ENCODE measurements at places on chromosomes 6 and 20.

GRCh38 chr20:48722737-48723191, 105.0 kb downstream of the PREX1 start:
- peaks cover 70% of the 10 kb centered on the region for H3K4me1 ChIP-seq
- peak; percentile 46 for DNase-seq
- peak overlapping the region; percentile 97 for H3K27ac ChIP-seq
- H3K27me3 ChIP-seq, result no peaks in the 10 kb centered on the region
- no peak overlapping the region for H3K4me3 ChIP-seq

DNA sequence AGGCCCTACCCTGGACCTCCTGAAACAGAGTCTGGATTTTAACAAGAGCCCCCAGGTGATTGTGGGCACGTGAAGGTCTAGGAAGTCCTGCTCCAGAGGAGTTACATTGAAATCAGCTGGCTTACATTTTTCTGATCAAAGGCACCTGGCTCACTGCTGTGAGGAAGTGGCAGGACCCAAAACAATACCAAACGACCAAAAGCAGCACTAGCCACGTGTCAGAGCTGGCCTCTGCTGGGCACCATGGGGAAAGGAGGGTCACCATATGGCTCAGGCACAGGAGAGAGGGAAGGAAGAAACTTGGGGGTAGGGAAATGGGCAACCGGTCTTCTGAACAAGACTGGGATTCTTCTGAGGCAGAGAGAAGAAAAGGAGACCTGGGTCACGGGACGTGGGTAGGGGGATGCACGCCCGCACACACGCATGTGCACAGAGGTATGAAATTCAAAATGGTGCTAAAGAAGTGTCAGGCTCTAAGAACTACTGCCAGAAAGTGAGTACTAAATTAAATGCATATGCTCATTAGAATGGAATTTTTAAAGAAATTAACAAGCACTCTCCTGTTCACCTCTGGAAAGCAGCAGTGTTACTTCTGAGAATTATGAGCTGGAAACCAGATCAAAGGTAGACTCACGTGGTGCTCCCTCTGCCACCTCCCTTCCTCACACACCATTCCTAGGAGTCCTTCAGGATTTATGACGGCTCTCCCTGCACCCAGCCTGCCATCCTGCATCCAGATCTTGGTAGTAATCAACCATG, 113.6 kb downstream of the TRERF1 start:
- no peaks in the 10 kb centered on the region for H3K27me3 ChIP-seq
- peaks cover 48% of the 10 kb centered on the region for H3K4me1 ChIP-seq
- peak overlapping the region; percentile 30 for H3K4me3 ChIP-seq
- DNase-seq, result no peak

DNA sequence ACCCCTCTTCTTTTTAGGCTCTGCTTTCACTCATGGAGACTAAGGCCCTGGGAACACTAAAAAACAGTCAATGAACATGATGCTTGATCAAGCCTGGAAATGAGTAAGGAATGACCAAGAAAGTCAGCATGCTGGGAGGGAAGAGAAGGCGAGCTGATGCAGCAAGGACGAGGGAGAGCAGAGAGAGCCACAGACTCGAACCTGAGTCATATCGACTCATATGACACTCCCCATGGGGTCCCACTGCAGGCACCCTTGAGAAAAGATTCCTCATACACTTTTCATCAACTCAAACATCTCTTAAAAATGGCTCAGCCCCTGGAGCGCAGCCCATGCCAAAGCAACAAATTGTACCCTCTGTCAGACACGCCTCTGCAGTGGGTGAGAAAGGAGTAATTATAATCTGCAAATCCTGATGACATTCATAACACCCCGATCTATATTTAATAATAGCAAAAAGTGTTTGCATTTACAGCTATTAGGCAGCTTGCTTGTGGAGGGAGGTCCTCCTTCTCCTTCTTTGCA, 127.2 kb downstream of the F13A1 start:
- no peak for DNase-seq
- H3K4me1 ChIP-seq, result no peaks in the 10 kb centered on the region
- H3K36me3 ChIP-seq, result no peaks in the 10 kb centered on the region
- H3K4me3 ChIP-seq, result no peak overlapping the region
- peaks cover 19% of the 10 kb centered on the region for H3K27me3 ChIP-seq
- H3K27ac ChIP-seq, result no peak overlapping the region

DNA sequence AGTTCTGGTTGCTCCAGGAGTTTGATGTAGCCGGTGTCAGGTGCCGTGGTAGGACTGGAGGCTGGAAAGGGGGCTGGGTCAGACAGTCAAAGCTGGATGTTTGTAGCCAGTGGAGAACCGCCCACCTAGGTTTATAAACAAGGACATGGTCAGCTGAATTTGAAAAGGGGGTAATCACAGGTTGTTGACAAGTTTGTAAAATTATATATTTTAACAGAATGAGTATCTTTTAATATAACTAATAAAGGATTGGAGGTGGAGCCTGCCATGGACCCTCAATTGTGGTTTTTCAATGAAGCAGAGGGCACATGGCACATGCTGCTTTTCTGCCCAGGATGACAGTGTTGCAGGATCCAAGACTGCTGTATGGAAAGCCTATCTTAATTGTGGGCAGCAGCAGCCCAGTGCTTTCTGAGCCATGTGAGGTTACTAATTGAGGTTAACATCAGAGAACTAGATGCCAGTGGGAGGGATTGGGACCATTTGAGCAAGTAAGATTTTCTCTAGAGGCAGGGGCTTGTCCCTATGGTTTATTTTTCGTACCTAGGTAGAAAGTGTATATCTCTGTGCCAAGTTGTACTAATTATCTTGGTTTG, 9.7 kb downstream of the HECA start:
- no peaks in the 10 kb centered on the region for H3K27me3 ChIP-seq
- H3K4me3 ChIP-seq, result peak overlapping the region; percentile 71
- peaks cover 18% of the 10 kb centered on the region for H3K36me3 ChIP-seq

- no peak overlapping the region for H3K4me3 ChIP-seq
- H3K27me3 ChIP-seq, result peaks cover 24% of the 10 kb centered on the region
Measured at GRCh38 chr6:169881976-169882375, 130.6 kb downstream of the ERMARD start.

DNA sequence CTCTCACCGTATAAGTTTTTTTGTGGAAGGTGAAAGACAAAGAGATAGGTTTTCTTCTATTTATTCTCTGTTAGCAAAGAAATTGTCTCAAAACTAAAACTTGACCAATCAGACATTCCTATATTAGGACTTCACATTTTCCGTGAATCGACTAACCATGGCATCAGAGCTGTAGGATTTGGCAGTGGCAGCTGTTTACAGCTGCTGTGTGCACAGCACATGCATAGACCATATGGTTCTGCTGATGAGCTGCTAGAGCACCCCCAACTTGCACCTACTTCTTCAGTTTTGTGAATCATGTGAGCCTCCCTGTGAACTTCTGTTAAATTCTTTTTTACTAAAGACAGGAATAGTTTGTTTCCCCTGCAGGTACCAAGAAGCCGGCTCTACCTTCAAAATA, 157.9 kb downstream of the RFX6 start:
- no peaks in the 10 kb centered on the region for H3K27me3 ChIP-seq
- no peaks in the 10 kb centered on the region for H3K4me1 ChIP-seq
- H3K4me3 ChIP-seq, result no peak overlapping the region
- H3K27ac ChIP-seq, result no peak overlapping the region
- H3K36me3 ChIP-seq, result no peaks in the 10 kb centered on the region
- DNase-seq, result no peak

GRCh38 chr6:34359418-34360158, 32.9 kb downstream of the NUDT3 start:
- H3K36me3 ChIP-seq, result no peaks in the 10 kb centered on the region
- DNase-seq, result no peak
- H3K4me3 ChIP-seq, result no peak overlapping the region
- no peaks in the 10 kb centered on the region for H3K27me3 ChIP-seq
- no peak overlapping the region for H3K27ac ChIP-seq
- H3K4me1 ChIP-seq, result peaks cover 43% of the 10 kb centered on the region

GRCh38 chr20:32332614-32333013, 25.5 kb upstream of the ASXL1 start:
- H3K27ac ChIP-seq, result peak overlapping the region; percentile 93
- H3K36me3 ChIP-seq, result peaks cover 55% of the 10 kb centered on the region
- no peaks in the 10 kb centered on the region for H3K27me3 ChIP-seq
- H3K4me3 ChIP-seq, result peak overlapping the region; percentile 22

- H3K4me3 ChIP-seq, result no peak overlapping the region
- peaks cover 10% of the 10 kb centered on the region for H3K36me3 ChIP-seq
- DNase-seq, result no peak
- no peaks in the 10 kb centered on the region for H3K27me3 ChIP-seq
- H3K27ac ChIP-seq, result no peak overlapping the region
- peaks cover 6% of the 10 kb centered on the region for H3K4me1 ChIP-seq
Measured at GRCh38 chr6:100665041-100665380, 200.3 kb upstream of the SIM1 start.

GRCh38 chr6:168264593-168265335, 54.8 kb downstream of the DACT2 start:
- no peaks in the 10 kb centered on the region for H3K36me3 ChIP-seq
- DNase-seq, result no peak
- no peak overlapping the region for H3K4me3 ChIP-seq
- H3K4me1 ChIP-seq, result no peaks in the 10 kb centered on the region

- H3K27me3 ChIP-seq, result no peaks in the 10 kb centered on the region
- no peak overlapping the region for H3K4me3 ChIP-seq
- H3K36me3 ChIP-seq, result peaks cover 21% of the 10 kb centered on the region
- H3K27ac ChIP-seq, result no peak overlapping the region
Measured at GRCh38 chr6:28165563-28165962, 23.9 kb downstream of the ZKSCAN8 start.

GRCh38 chr20:11585752-11586352, 331.8 kb upstream of the BTBD3 start:
- H3K27me3 ChIP-seq, result no peaks in the 10 kb centered on the region
- no peaks in the 10 kb centered on the region for H3K4me1 ChIP-seq
- no peaks in the 10 kb centered on the region for H3K36me3 ChIP-seq
- no peak overlapping the region for H3K27ac ChIP-seq
- no peak for DNase-seq

DNA sequence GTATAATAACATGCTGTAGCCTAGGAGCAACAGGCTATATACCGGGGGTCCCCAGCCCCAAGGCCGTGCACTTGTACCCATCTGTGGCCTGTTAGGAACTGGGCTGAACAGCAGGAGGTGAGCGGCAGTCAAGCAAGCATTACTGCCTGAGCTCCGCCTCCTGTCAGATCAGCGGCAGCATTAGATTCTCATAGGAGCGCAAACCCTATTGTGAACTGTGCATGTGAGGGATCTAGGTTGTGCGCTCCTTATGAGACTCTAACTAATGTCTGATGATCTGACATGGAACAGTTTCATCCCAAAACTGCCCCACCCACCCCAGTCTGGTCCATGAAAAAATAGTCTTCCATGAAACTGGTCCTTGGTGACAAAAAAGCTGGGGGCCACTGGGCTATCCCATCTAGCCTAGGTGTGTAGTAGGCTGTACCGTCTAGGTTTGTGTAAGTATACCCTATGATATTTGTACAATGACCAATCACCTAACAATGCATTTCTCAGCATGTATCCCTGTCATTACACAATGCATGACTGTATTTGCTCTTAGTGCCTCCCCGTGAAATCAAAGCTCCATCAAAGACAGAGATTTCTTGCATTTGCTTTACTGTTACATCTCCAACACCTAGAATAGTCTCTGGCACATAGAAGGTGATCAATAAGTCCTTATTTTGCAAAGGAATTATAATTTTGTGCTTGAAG, 30.8 kb downstream of the NHSL1 start:
- no peak overlapping the region for H3K27ac ChIP-seq
- H3K4me1 ChIP-seq, result peaks cover 3% of the 10 kb centered on the region
- H3K4me3 ChIP-seq, result no peak overlapping the region
- H3K36me3 ChIP-seq, result no peaks in the 10 kb centered on the region

DNA sequence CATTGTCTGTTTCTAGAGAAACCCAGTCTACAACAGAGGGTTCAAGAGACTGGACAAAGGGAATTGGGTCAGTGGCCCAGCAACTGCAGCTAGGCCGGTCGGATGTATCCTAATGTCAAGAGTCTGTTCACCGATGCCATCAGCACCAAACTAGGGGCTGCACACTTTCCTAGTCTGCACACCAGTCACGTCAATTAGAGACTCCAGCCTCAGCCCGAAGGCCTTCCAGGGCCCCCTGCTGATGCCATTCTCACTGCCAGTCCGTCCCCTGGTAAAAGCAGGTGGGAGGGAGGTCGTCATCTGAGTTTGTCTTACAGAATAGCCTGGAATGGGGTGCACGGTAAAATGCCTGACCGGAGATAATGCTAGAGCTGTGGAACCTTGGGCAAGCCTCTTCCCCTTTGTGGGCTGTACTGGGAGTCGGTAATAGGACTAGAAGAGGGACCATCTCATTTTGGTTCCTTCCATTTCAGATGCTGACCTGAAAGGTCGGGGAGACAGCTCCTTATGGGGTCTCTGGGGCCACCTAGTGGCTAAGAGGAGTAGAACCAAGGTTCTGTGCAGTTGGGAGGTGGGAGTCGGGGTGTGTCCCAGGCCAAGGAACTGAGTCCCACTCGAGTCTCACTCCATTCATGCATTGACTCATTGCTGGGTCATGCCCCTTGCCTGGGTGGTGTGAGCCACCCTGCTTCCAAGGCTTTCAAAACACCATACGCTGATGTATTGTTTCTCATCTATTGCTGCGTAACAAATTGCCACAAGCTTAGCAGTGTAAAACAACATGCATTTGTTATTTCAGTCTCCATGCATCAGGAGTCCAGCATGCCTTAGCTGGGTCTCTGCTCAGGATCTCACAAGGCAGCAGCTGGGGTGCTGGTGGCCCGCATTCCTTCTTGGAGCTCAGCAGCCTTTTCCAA, 5.1 kb downstream of the SOX12 start:
- H3K27me3 ChIP-seq, result no peaks in the 10 kb centered on the region
- peaks cover 4% of the 10 kb centered on the region for H3K36me3 ChIP-seq

- H3K27me3 ChIP-seq, result peaks cover 4% of the 10 kb centered on the region
- H3K4me1 ChIP-seq, result no peaks in the 10 kb centered on the region
- H3K27ac ChIP-seq, result no peak overlapping the region
- no peak for DNase-seq
Measured at GRCh38 chr6:157741948-157742556, 81.0 kb upstream of the SNX9 start.

DNA sequence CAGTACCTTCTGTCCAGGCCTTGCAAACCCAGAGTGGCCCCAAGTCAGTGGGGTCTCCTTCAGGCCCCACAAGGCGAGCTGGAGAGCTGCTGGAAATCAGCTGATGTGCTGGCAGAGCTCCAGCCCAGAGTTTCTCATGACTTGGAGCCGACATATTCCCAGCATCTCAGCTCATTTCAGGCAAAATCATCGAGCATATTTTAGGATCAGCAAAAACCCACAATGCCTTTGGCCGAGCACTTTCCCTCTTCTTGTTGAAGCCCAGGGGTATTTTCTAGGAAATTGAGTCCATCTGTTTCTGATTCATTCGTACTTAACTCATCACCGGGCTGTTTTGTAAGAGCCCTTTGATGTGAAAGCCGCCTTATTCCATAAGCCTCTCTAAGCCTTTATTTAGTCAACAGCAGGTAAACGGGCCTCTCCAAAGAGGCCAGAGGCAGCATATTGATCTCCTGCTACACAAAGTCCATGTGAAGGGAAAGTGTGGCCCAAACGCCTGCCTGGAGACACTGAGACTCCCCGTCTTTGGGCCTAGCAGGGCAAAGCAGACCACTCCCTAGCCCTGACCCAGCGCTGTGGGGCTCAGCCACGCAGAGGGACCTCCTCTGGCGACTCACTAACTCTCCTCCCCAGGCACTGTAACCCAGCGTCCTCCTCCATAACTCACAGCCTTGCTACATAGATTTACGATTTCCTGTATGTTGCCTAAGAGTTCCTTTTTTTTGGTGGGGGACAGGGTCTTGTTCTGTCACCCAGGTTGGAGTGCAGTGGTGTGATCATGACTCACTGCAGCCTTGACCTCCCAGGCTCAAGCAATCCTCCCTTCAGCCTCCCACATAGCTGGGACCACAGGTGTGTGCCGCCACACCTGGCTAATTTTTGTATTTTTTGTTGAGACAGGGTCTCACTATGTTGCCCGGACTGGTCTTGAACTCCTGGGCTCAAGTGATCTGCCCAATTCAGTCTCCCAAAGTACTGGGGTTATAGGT, 12.1 kb upstream of the C20orf203 start:
- peaks cover 11% of the 10 kb centered on the region for H3K4me1 ChIP-seq
- H3K4me3 ChIP-seq, result no peak overlapping the region
- H3K27ac ChIP-seq, result no peak overlapping the region
- H3K36me3 ChIP-seq, result no peaks in the 10 kb centered on the region
